Psoas muscle (tissue), 8 donors: ENCODE measurements at places on chromosomes 16 and 17. TPM values are rescaled to one million over a fixed set of nuclear protein-coding genes. Genes with fewer than 3 reads are reported as not detected.

- peak; percentile 67 for DNase-seq
Observed at GRCh38 chr17:29240968-29241963, 5.4 kb upstream of the CRYBA1 start.

DNA sequence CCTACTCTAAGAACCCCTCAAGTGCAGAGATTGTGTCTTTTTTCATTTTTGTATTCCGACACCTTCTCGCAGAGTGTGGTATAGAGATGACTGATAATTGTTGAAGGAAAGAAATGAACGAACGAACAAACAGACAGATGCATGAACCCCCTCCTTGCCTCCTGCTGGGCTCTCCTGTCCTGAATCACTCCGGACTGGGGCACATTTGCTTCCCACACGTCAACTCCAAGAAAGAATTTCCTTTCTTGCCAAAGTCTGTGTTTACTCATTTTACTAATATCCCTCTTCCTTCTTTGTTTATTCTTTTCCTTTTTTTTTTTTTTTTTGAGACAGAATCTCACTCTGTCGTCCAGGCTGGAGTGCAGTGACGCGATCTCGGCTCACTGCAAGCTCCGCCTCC, 37.5 kb upstream of the BHLHA9 start:
- no peak for DNase-seq

GRCh38 chr17:57471868-57472368, 215.6 kb downstream of the MSI2 start:
- no peak for DNase-seq

GRCh38 chr17:72336026-72336803, 215.4 kb downstream of the SOX9 start:
- no peak for DNase-seq

DNA sequence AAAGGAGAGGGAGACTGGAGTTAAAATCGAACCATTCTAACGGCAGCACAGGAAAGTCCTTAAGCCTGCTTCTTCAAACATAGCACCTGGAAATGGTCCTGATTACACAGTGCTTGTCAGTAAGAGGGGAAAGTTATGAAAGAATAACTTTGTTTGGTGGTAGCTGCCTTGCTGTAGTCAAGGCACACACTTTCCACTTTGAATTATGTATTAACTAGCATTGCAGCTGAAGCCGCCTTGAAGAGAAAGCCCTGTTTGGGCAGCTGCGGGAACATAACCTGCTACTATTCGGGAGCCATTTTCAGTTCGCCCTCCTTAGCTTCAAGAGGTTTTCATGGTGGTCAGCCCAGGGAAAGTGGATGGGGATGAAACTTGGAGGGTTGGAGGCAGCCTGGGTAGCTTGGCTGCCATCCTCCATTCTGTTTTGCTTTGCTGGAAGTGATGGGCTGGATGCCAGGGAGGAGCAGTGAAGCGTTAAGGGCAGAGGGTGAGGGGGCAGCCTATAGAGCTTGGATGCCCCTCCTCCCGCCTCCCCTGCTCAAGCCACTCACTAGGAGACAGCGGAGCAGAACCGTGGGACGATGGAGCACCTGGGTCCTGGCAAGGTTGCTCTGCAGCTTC, 5.3 kb upstream of the HAS3 start:
- DNase-seq, result no peak

DNA sequence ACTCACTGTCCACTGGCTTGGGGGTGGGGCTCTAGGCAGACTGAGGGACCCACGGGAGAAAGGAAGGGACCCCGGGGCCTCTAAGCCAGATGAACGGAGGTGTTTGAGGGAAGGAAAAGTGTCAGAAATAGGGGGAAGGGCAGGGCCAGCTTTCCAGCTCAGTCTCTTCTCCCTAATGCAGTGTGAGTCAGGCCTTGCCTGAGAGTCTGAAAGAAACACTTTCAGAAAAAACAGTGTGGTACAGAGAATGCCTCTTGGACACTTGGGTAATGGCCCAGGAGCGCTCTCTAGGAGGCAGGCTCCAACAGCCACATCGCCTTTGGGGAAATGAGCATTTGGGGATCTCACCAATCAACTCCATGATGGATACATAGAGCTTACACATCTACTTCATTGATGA, 46.9 kb downstream of the NDEL1 start:
- no peak for DNase-seq

DNA sequence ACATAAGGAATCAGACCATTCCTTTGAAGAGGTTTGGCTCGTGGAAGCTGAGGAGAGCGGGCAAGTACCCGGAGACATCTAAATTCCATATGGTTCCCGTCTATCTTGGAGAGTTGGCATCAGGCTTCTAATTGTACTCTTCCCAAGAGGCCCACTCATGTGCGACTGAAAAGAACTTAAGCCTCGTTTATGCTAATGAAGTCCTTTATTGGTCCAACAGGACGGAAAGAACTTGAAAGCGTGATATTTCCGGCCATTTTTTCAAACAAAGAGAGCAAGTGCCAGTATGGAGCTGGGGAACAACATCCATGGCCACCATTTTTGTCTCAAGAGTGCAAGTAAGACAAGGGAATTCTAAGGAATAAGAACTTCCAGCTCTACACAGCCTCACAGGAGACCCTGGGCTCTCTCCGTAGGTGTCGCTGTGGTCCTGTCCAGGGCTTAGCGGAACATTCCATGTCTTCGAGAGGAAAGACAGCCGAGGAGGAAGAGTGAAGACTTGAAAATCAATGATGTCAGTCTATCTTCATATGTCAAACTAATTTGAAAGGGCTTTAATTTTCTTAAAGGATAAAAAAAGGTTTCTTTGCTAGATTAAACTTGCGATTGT, 566.0 kb upstream of the PSMD7 start:
- no peak for DNase-seq

The TRIM72 gene
- total RNA-seq, result 227 TPM

The PRRT2 gene
- 0.69 TPM for total RNA-seq

The CDRT15L2 gene
- not detected for total RNA-seq

The CCL14 gene
- 4.2 TPM for total RNA-seq

GRCh38 chr16:24189941-24190340, 66.2 kb upstream of the CACNG3 start:
- DNase-seq, result no peak
